ENCODE measurements at places on chromosomes 7 and 10.

- DNase-seq: no peak
- H3K27ac ChIP-seq: no peak overlapping the region
- no peaks in the 10 kb centered on the region for H3K36me3 ChIP-seq
- H3K27me3 ChIP-seq: no peaks in the 10 kb centered on the region
- H3K4me1 ChIP-seq: no peaks in the 10 kb centered on the region
These were observed 1193.9 kb downstream of the DNAJB9 start for GRCh38 chr7:109763611-109764010.

DNA sequence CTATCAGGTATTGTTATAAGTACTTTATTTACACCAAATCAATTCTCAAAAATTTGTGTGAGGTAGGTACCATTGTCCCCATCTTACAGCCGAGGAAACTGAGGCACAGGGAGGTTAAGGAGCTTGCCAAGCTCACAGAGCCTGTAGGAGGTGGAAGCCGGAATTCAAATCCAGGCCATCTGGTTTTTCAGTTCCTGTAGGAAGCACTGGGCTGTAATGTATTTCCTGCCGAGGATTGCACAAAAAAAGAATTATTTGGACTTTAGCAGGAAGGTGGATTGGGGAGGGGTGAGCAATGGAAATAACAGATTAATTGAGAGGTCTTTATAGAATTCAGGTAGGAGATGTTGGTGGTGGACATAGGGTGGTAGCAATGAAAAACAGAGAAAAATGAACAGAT lies 315.3 kb upstream of the AUTS2 start:
- H3K27me3 ChIP-seq: peaks cover 5% of the 10 kb centered on the region
- H3K27ac ChIP-seq: no peak overlapping the region
- H3K4me3 ChIP-seq: no peak overlapping the region
- H3K36me3 ChIP-seq: no peaks in the 10 kb centered on the region

DNA sequence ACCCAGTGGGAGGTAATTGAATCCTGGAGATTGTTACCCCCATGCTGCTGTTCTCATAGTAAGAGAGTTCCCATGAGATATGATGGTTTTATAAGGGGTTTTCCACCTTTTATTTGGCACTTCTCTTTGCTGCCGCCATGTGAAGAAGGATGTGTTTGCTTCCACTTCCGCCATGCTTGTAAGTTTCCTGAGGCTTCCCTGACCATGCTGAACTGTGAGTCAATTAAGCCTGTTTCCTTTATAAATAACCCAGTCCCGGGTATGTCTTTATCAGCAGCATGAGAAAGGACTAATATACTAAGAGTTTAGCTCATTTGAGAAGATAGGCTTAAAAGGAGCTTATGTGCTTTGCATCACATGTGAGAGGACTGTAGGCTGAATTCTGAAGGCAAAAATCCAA lies 29.3 kb downstream of the TMEM248 start:
- H3K27ac ChIP-seq: no peak overlapping the region
- DNase-seq: no peak
- H3K4me3 ChIP-seq: no peak overlapping the region
- peaks cover 21% of the 10 kb centered on the region for H3K36me3 ChIP-seq
- H3K27me3 ChIP-seq: no peaks in the 10 kb centered on the region

- no peaks in the 10 kb centered on the region for H3K27me3 ChIP-seq
- peaks cover 10% of the 10 kb centered on the region for H3K4me1 ChIP-seq
- no peak overlapping the region for H3K27ac ChIP-seq
- H3K36me3 ChIP-seq: peaks cover 3% of the 10 kb centered on the region
- no peak for DNase-seq
These were observed 42.9 kb upstream of the FGL2 start for GRCh38 chr7:77242554-77242953.

DNA sequence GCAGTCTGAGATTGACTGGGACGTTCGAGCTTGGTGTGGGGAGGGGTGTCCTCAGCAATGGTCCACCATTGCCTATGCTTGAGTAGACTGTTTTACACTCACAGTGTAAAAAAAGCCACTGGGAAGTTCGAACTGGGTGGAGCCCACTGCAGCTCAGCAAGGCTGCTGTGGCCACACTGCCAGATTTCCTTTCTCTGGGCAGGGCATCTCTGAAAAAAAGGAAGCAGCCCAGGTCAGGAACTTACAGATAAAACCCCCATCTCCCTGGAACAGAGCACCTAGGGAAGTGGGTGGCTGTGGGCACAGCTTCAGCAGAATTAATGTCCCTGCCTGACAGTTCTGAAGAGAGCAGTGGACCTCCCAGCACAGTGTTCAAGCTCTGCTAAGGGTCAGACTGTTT lies 80.3 kb downstream of the BICC1 start:
- no peaks in the 10 kb centered on the region for H3K27me3 ChIP-seq
- H3K27ac ChIP-seq: no peak overlapping the region
- no peaks in the 10 kb centered on the region for H3K4me1 ChIP-seq
- H3K36me3 ChIP-seq: peaks cover 8% of the 10 kb centered on the region
- no peak for DNase-seq

- no peak overlapping the region for H3K4me3 ChIP-seq
- H3K27ac ChIP-seq: no peak overlapping the region
- no peaks in the 10 kb centered on the region for H3K4me1 ChIP-seq
- H3K27me3 ChIP-seq: no peaks in the 10 kb centered on the region
- no peak for DNase-seq
These were observed 163.7 kb upstream of the PRPS1L1 start for GRCh38 chr7:18191341-18191740.

GRCh38 chr7:6159097-6159483 lies 113.3 kb downstream of the CYTH3 start:
- H3K27ac ChIP-seq: peak overlapping the region; percentile 67
- peaks cover 7% of the 10 kb centered on the region for H3K4me1 ChIP-seq
- H3K4me3 ChIP-seq: no peak overlapping the region
- H3K36me3 ChIP-seq: peaks cover 27% of the 10 kb centered on the region

GRCh38 chr7:139103057-139103815 lies 6.3 kb downstream of the ZC3HAV1 start:
- H3K4me3 ChIP-seq: no peak overlapping the region
- H3K27ac ChIP-seq: no peak overlapping the region
- H3K36me3 ChIP-seq: peaks cover 5% of the 10 kb centered on the region
- H3K27me3 ChIP-seq: peaks cover 7% of the 10 kb centered on the region
